ENCODE measurements at places on chromosomes 3 and 15. TPM values are rescaled to one million over a fixed set of nuclear protein-coding genes. Genes with fewer than 3 reads are reported as not detected.

Gene NR2E3
- total RNA-seq = not detected

Gene DLL4
- 0.11 TPM for total RNA-seq

Gene TRNT1
- total RNA-seq = 30.7 TPM

Gene ANKRD34C
- total RNA-seq = not detected

Gene GP5
- total RNA-seq = 3.3 TPM

Gene CCRL2
- total RNA-seq = 4.3 TPM

Gene TLR9
- 0.17 TPM for total RNA-seq

Gene FBXO40
- not detected for total RNA-seq

Gene SLC38A3
- 1.1 TPM for total RNA-seq

Gene SLC51A
- total RNA-seq = not detected

Gene GOLGA8J
- 0.19 TPM for total RNA-seq

Gene RYR3
- not detected for total RNA-seq

Gene GNAT1
- total RNA-seq = 0.28 TPM

Gene GPR171
- total RNA-seq = 16.7 TPM

Gene THSD4
- not detected for total RNA-seq

Gene DPPA2
- not detected for total RNA-seq

Gene CLDN16
- total RNA-seq = not detected

Gene SCN11A
- total RNA-seq = not detected

Gene ALDH1A2
- total RNA-seq = not detected

Gene CHRM5
- total RNA-seq = not detected

Gene ROPN1
- total RNA-seq = not detected

Gene IQCF5
- total RNA-seq = not detected

Gene CCR8
- total RNA-seq = 2.1 TPM

Gene ERICH6
- not detected for total RNA-seq
